ENCODE measurements at places on chromosomes 16 and 17.

GRCh38 chr16:84177741-84178073, 9.2 kb downstream of the TAF1C start:
- no peak for DNase-seq

- DNase-seq = no peak
These were observed 29.4 kb upstream of the DDX52 start for GRCh38 chr17:37672548-37673078.

- DNase-seq = no peak
These were observed 15.0 kb downstream of the TMEM92 start for GRCh38 chr17:50289278-50289677.

DNA sequence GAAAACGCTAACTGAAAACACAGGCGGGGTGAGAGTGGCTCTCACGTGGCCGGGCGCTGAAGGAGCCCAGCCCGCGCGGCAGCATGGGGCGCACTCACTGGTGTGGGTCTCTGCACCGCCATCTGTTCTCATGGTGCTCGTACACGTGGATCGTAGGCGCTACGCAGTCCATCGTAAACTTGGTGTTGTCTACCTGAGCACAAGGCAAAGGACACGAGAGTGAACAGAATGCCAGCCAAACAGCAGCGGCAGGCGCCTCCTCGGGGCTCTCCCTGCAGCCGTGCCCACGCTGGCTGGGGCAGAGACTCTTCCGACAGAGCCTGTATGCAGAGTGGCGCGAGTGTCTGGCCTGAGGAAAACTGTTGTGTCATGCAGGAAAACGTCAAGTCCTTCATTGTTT, 19.1 kb downstream of the EMC8 start:
- no peak for DNase-seq

DNA sequence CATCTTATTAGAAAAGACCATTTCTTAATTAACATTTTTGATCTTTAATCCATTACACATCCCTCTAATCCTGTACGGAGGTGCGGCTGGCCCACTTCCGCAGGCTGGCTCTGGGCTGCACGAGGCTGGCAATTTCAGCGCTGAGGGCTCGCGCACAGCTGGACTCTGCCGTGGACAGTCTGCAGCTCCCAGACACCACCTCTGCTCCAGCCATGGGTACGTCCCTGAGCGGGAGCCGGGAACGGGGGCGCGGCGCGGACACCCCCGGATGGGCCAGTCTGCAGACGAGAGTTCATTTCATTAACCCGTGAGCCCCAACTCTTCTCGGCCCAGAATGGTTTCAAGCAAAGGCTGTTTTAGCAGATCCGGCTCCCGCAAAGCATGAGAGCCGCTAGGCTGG, 87.9 kb downstream of the ZNF423 start:
- no peak for DNase-seq

- no peak for DNase-seq
These were observed 238.5 kb downstream of the ZFHX3 start for GRCh38 chr16:72809446-72809845.

DNA sequence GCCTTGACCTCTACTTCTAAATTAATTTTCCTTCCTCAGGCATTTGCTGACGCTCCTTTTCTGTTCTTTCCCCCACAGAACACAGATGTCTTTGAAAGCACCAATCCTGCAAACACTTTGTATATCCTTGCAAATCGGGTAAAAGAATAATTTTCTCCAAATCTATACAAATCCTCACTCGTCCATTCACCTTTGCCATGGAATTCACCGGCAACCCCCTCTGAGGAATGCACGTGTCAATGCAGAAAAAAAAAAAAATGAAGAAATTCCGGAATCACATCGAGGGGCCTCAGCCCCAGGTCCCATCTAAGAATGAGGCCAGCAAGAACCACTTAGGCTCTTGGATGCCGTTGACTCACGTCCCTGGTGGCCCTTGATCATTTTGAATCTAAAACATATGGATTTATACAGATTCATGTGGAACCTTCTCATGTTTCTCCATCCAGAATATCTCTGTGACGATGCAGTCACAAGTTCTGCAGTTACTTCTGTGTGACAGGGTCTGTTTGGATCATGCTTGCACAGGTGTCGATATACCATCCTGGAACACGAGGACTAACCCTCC, 136.9 kb downstream of the RBFOX3 start:
- DNase-seq = no peak

DNA sequence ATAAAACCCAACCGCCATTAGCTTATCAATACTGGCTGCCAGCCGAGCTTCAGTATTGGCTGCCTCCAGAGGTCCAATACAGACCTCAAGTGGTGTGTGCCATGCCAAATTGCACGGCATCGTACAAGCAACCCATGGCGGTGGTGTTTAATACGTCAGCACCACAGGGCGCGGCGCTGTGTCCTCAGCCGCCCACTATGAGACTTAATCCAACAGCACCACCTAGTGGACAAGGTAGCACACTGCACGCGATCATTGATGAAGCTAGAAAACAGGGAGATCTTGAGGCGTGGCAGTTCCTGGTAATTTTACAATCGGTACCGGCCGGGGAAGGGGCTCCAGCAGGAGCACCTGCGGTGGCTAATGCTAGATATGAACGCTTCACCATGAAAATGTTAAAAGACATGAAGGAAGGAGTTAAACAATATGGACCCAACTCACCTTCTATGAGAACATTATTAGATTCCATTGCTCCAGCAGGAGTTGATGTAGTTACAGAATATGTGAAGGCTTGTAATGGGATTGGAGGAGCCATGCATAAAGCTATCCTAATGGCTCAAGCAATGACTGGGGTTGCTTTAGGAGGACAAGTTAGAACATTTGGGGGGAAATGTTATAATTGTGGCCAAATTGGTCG, 15.4 kb downstream of the FLYWCH1 start:
- peak; percentile 91 for DNase-seq

- DNase-seq = no peak
These were observed 28.6 kb upstream of the SSTR5 start for GRCh38 chr16:1043881-1044451.

DNA sequence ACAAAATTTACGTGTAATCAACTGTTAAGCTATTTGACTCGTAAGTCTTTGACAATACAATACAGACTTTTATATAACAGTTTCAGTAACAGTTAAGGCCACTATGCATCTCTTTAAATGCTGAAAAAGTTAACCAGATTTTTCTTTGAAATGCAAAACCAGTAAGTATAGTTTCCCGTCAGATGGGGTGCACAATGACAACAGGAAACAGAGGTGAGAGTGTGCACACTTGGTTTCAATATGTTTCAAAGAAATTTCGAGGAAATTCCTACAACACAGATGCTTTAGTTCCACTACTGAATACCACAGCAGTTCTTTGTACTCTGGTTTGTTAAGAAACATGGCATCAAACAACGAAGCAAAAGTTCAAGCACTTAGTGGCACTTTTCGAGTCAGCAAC, 48.4 kb downstream of the RNF157 start:
- DNase-seq = no peak

- no peak for DNase-seq
These were observed 11.5 kb downstream of the UBE2G1 start for GRCh38 chr17:4354862-4355514.

GRCh38 chr17:41071606-41072360, 6.1 kb upstream of the KRTAP2-4 start:
- DNase-seq = no peak

DNA sequence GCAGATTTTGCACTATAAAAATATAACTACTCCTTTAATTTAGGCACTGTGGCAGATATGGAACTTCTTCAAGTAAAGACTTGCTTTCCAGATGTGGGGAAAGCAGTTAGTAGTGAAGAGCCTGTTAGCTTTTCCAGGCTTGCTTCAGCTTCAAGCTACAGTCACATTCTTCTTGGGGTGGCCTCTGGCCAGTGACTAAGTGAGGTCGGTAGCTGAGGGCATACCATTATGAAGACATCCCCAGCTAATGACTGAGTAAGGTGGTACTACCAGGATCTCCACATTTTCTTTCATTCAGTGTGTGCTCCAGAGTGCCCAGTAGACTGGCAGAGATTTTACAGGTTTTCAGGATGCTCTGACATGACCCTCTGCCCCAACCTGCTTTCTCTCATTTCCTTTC, 167.1 kb upstream of the KIF2B start:
- no peak for DNase-seq

DNA sequence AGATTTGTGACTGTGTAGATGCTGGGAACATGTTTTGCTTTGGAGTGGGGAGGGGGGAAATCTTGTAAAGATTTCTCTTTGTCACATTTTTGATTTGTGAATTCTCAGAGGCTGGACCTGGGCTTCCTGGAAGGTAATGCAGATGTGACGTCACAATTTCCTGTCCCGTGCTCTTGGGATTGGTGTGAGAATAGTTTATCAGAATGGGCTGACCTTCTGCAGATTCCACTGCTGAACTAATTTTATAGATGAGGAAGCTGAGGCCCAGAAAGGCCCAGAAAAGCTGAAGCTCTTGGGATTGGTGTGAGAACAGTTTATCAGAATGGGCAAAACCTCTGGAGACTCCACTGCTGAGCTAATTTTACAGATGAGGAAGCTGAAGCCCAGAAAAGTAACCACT, 34.0 kb downstream of the HS3ST3B1 start:
- DNase-seq = no peak
